ENCODE measurements at places on chromosomes 12 and 14.

DNA sequence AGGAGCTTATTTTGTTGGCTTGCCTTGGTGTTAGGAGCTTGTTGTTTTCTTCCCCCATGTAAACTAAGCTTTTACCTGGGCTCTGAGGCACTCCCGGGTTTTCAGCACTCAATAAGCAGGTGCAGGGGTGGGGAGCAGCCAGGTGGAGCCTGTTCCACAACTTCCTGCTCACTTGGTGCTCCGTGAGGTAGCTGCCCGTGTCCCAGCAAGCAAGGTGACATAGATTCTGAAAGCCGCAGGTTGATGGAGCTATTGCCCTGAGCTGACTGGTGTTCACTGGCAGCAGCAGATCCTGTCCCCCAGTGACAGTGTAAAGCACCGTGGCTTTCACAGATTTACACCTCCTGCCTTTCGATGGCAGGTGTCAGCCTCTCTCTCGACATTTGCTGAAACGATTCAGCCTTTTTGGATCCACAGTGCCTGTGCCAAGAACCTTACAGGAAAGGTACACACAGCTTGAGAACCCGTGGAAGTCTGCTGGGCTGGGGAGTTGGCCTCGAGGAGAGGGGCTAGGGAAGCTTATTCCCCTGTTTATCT lies 295.7 kb upstream of the FKBP4 start:
- no peak for DNase-seq

DNA sequence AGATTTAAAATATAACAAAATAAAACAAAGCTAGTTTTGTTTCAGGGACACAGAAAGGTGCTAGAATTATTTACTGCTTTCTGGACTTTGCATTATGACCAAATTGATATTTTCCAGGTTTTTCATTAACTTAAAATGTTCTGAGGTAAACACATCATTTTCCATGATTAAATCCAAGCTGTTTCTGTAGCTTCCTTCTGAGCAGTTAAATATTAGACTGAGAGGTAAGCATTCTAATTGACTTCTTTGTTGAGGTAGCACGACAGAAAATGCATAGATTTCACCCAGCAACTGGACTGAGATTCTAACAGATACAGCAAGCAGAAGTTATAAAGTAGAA lies 98.3 kb downstream of the BMP4 start:
- DNase-seq, result no peak

- no peak for DNase-seq
Measured at GRCh38 chr14:104978746-104979691, 845 bp upstream of the AHNAK2 start.

- DNase-seq, result peak; percentile 35
Measured at GRCh38 chr14:78448164-78449094, 278.3 kb downstream of the NRXN3 start.

- DNase-seq, result no peak
Measured at GRCh38 chr12:112352921-112353320, 29.3 kb downstream of the HECTD4 start.

GRCh38 chr14:89107626-89108025 lies 283.2 kb downstream of the TTC8 start:
- DNase-seq, result no peak

DNA sequence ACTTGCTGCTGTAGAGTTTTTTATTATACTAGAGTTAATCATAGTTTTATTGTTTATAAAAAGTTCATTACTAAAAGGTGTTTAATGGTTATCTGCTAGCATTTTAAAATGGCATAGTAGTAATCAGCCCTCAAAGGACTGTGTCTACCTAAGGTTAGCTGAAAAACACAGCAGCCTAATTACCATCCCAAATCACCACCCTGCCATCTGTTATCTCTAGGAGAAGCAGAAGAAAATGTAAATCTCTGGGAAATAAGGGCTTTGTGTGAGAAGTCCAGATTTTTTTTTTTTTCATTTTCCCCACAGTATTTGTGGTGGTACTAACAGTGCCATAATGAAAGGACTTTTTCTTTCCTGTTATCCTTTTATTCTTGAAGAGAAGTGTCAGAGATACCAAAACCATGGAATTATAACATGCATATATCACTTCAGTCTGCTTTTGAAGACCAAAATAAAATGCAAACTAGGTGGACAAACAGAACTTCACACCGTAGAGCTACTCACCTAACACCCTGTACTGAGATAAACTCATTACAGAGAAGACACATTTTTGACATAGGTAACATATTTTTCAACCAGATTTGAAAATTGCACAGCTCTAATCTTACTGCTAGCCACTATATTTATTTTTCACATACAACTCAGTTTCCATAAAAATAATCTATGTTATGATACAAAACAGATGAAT lies 876.2 kb downstream of the C12orf50 start:
- DNase-seq, result no peak

GRCh38 chr14:77458249-77458950 lies 507 bp downstream of the AHSA1 start:
- DNase-seq, result no peak

GRCh38 chr14:73237786-73238423 lies 599 bp downstream of the PAPLN start:
- peak; percentile 24 for DNase-seq

DNA sequence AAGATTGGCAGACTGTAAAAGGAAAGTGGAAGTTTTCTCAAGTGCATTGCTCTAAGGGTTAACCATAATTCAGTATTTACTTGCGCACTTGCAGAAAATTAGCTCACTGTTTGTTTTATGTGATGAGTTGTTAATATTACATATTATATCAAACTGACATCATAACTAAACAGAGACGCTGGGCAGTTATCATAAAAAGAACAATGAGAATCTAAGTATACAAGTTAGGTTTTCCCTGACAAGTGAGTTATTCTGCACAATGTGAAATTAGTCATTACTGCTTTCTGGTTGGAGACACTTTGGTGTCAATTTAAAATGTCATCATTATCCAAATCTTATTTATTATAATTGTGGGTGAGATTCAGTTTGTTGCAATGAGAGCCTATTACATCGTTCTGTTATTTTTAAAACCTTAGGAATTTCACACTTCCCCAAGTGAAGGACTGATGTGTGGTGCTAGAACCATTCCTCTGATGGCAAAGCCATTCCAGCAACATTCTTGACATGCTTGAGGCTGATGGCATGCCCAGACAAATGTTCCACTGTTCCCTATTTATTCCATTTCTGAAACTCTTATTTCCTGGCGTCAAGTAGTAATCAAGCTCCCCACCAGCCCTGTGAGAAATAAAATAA lies 90.1 kb upstream of the FLRT2 start:
- no peak for DNase-seq

DNA sequence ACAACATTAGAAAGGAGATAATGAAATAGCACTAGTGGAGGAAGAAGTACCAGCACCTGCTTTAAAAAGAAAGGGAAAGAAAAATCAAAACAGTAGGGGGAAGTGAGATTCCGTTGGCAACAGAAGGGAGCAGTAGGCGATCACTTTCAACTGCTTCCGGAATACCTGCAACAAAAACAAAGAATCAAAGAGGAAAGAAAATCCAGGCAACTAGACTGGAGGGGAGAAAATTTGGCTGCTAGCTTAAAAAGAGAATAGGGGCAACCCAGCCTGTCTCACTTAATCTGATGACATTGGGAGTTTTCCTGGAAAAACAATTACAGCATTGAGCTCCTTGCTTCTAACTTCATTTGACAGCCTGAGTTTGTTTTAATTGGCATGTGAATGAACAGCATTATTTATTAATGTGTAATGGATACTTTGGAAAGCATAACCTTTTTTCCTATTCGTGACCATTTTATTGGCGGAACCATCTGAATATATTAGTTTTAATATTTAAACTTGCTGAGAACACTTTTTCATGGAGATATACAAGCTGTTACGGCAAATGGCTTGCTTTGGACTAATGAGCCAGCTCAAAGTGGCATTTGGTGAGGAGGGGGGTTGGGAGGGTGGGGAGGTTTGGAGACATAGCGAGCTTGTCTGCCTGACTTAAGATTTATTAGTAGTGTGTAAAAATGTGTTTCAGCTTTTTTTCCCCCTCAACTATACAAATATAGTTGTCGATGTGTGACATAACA lies 2.5 kb upstream of the DACT1 start:
- no peak for DNase-seq

GRCh38 chr14:76917158-76917596 lies 91.0 kb downstream of the LRRC74A start:
- peak; percentile 68 for DNase-seq

DNA sequence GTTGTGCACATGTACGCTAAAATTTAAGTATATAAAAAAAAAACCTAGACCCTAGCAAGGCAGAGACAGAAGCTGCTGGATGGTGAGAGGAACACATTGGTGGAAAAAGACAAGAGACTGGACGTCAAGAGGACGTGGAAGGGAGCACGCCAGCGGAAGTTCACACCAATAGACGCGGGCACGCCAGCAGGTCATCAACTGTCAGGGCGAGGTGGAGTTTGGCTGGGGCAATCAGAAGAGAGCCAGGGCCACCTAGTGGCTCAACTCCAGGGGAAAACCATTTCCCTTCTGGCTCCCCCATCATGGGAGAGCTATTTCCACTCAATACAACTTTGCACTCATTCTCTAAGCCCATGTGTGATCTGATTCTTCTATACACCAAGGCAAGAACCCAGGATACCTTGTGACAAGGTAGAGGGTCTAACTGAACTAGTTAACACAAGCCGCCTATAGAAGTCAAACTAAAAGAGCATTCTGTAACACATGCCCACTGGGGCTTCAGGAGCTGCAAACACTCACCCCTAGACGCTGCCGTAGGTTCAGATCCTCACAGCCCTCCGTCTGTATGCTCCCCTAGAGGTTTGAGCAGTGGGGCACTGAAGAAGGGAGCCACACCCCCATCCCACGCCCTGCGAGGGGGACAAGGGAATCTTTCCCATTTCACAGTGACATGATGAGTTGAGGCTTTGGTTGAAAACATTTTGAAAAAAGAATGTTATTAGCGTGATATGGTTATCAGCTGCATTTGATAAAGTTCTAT lies 702.7 kb downstream of the TMTC2 start:
- no peak for DNase-seq

DNA sequence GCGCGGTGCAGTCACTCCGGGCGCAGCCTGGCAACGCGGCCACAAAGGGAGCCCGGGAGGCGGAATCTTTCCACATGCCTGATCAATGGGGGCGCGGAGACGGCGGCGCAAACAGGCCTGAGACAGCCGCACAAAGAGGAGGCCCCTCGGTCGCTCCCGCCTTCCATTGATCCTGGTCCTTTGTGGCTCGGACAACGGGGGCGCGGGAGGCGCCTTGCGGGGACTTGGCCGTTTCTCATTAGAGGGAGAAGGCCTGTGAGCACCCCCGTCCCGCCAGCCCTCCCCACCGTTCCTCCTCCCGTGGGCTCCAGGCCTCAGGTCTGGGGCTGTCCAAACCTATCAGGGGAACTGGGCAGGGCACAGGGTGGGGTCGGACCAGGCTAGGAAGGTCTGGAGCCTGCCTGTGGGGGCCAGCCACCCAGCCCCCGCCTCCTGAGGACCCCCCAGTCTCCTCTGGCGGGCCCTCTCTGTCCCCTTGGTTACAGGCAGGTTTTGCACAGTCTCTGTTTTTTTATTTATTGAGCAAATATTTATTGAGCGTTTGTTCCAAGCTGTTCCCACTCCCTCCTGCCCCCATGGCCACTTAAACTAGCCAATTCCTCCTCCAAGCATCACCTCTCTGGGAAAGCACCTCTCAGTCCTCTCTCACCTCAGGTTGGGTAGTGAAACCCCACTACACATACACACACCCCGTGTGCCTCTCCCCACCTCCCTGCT lies 29.0 kb upstream of the MSI1 start:
- no peak for DNase-seq

- DNase-seq, result no peak
Measured at GRCh38 chr12:68978678-68979077, 45.7 kb upstream of the CPM start.

DNA sequence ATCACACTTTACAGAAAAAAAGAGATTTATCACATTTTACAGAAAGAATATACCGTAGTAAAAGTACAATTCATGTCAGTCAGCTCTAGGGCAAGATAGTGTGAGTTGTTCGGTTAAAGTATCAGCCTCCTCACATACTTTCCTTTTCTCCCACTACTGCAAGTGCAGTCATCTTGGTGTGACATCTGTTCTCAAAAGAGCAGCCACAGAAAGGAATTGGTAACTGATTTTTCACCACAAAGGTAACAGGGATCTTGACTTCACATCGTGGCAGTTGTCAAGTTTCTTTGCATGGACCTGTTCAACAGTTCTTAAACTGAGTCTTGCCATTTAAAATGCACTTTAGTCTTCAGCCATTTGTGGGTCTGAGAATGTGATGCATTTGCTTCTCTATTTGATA lies 5.0 kb upstream of the E2F7 start:
- DNase-seq, result no peak

DNA sequence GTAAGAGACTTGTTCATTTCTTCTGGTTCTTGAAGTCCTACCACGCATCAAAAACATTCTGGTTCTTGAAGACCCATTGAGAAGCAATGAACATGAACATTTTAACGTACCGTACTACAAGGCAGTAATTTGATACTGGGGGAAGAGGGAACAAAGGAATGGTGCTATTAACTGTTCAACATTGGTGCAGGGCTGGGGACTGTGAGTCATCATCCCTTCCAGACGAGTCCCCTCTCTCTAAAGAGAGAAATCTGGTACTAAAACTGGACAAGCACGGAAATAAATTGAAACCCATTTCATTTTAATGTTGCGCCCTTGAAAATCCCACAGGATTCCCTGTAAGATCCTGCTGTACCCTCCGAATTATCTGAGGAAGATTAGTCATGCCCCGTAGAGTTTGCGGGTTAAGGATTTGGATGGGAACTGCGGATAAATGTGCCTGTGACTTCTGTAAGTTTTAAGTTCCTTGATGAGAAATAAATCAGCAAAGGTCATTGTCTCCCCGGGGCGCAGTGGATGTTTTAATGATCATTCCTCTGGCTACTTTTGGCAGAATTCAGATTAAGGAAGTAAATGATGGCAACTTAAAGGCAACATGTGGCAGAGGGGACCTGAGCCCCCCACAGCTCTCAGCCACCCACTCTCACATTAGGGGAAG lies 78.6 kb downstream of the KCNK13 start:
- no peak for DNase-seq

- DNase-seq, result no peak
Measured at GRCh38 chr14:36683083-36683724, 21.5 kb downstream of the PAX9 start.

DNA sequence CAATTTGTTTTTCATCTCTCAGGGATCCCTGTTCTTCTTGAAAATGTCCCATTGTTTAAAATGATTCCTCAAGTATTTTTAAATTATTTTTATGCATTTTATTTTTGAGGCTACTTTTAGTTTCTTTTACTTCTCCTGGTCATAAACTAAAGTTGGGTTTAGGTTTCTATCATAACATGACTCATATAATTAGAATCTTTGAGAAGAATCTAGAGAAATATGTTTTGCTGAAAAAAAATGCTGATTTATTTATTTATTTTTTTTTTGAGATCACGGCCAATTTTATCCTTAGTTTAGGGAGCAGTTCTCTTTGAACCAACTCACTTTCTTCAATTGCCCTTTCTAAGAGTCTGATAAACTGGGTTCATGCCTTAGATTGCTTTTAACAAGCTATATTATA lies 1157.1 kb downstream of the BCL11B start:
- no peak for DNase-seq
